ENCODE measurements at places on chromosomes 1 and 21. TPM values are rescaled to one million over a fixed set of nuclear protein-coding genes. Genes with fewer than 3 reads are reported as not detected.
A peak's percentile ranks its signal among the peaks of the same experiment; 100 is the strongest.

- DNase-seq = no peak
Observed at GRCh38 chr1:162535501-162535900, 26.0 kb upstream of the UAP1 start.

GRCh38 chr1:192809307-192810252 is 741 bp downstream of the RGS2 start:
- peak; percentile 35 for DNase-seq

DNA sequence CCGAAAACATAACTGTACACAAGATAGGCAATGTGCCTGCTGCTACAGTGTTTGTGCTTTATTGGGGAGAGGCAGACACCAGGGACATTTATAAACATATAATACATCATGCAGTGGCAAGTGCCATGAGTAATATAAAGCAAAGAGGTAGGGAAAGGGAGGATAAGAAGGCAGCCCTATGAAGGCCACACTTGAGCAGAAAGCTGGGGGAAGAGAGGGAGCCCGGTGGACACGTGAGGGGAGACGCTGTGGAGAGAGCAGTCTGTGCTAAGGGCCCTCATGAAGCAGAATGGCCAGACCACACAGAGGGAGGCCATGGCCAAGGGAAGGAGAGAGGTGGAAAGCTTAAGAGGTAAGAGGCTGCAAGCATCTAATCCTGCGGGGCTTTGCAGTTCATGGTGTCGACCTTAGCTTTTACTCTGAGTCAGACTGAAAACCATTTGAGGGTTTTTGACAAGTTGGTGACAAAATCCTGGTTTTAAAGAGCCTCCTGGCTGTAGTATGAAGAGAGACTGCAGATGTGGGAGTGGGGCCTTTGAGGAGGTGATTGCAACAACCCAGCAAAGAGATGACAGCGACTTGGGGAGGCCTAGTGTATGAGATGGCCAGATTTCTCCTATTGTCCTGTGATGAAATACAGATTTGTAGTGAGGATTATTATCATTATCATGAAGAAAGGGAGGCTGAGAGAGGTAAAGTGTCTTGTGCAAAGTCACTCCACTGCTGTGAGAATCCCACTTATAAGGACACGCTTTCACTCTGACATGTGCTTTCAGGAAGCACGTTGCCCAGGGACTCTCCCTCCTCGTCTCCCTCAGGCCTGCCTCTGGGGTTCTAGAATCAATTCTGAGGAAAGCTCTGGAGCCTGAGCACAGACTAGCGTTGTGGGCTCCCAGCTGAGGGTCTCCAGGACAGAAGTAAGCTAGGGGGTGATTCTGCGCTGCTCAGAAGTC is 192.9 kb downstream of the RHOU start:
- no peak for DNase-seq

DNA sequence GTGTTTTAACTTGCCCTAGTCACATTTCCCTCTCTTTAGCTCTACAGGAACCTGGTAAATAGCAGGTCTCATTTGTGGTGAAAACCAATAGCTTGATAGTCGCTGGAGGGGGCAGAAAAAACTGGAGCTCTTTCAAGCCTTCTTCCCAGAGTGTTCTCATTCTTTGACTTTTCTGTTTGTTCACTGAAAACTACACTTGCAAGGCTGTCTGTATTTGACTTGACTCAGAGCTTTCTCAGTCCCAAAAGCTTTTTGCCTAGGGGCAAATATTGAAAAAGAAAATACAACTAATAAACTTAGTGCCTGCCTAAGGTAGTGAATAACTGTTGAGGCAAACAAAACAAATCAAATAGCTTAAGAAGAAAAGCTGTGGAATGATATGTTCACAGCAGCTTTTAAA is 217.1 kb upstream of the CHRM3 start:
- no peak for DNase-seq

DNA sequence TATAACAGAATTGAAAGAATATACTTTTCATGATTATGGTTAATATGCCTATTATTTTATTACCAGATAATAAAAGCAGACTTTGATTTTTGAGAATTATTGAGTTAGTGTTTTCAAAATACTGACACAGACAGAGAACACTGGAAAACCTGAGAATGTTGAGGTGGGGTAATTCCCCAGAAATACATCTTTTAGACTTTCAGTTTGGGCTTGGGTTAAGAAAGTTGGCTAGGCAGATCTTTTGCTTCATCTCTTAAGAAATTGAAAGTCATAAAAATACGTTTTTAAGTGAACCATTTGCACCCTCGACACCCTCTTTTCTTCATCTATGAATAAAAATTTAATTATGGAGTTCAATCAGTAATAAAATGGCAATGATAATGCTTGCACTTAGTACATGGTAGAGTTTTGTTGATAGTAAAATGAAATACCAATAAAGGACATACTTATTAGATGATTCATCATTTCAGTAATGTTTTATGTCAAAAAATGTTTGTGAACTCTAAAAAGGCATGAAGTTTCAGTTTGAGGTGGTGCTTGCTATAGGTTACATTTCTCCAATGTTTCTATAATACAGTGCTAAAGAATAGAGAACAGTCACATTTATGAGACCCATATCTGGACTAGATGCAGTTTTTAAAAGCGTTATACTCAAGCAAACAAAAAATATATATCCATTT is 1.9 kb upstream of the SAMSN1 start:
- DNase-seq = no peak

DNA sequence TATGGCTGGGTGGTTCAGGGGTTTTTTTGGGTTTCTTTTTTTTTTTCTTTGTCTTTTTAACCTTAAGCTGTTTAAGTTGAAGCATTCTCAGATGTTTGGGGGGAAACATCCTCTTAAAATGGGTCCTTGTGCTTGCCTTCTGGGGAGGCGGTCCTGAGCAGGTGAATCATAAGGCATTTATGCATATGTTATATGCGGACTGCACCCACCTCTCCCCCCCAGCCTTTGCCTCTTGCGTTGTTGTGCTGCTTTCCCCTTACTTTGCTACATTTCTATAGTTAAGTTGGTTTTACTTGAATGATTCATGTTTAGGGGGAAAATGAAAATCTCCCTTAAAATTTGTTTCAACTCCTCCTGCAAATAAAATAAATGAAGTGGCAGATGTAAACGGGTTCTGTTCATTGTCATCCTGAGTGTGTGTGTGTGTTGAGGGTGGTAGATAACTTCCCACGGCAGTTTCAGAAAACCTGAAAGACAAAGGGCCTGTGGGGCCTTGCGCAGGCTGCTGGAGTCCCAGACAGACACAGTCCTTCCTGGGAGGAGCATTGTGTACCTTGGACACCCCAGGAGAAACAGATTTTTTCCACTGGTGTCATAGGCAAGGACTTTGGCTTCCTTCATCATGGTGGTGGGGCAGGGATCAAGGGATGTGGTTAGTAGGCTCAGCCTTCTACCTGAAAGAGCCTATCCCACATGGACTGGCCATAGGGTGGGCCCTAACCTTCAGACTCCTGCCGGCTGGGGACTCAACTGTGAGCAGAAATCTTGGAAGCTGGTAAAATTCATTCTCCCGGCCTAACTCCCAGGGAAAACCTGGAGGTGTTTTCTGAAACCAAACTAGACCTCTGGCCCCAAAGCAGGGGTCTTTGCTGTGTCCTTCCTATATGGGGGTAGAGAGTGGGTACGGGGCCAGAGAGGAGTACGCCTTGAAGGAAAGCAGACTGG is 926 bp upstream of the SH3D21 start:
- DNase-seq = no peak

GRCh38 chr1:245901037-245901436 is 606.0 kb downstream of the SMYD3 start:
- no peak for DNase-seq

- no peak for DNase-seq
Observed at GRCh38 chr1:45297666-45298356, 28.9 kb upstream of the HPDL start.

DNA sequence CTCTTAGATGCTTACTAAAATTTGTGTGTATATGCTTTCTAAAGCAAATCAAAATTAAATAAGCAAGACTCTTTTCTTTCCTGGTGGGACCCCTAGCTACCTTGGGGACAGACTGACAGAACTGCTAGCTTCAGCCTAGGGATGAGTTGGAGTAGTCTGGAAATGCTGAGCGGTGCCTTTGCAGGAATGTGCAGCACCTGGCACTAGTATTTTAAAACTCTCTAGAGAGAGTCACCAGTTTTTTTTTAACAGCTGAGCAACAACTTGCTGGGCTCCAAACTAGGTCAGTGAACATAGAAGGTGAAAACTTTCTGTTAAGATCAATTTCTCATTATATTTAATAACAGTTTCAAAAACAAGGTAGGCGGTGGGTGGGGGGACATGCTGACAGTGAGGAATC is 56.8 kb downstream of the NUF2 start:
- no peak for DNase-seq

GRCh38 chr21:38293113-38293512 is 36.3 kb downstream of the KCNJ15 start:
- no peak for DNase-seq

DNA sequence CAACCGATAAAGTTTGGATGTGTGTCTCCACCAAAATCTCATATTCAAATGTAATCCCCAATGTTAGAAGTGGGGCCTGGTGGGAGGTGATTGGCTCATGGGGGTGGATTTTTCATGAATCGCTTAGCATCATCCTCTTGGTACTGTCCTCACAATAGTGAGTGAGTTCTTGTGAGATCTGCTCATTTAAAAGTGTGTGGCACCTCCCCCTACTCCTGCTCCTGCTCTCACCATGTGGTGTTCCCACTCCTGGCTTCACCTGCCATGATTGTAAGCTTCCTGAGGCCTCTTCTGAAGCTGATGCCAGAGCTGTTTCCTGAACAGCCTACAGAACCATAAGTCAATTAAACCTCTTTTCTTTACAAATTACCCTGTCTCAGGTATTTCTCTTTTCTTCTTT is 28.2 kb upstream of the PRDX6 start:
- no peak for DNase-seq

GRCh38 chr1:39214998-39215873 is 10.7 kb downstream of the MACF1 start:
- peak; percentile 40 for DNase-seq

DNA sequence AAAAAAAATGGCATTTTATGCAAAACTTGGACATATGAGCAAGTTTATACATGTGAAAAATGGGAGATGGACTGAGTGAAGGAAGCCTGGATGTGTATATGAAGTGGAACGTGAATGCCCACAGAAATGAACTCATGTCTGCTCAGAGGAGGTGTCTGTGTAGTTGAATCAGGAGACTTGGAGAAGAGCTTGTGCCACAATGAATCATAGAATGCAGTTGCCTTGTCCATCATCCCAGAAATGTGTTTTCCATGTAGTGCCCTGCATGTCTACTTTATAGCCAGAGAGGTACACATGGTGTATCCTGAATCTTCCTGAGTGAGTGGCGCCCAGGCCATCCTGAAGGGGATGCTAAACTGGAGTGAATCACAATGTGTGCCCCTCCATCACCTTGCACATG is 2.6 kb upstream of the ILDR2 start:
- DNase-seq = no peak

- no peak for DNase-seq
Observed at GRCh38 chr1:205594846-205595245, 37.0 kb downstream of the ELK4 start.

DNA sequence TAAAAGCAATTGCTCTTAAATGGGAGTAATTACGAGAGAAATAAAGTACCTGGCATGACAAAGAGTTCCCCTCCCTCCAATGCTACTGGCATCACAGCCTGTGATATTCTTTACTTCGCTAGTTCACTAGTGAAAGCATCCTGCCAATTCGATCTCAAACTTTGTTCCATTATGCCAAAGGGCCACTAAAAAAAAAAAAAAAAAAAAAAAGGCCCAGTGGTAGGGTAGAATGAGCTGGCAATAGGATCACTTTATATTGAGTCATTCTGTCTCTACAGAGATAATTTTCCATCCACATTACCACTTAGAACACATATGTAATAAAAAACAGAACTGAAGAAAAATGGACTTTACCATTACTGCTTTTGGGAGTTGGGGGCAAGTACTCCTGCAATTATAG is 11.2 kb downstream of the PUM1 start:
- DNase-seq = no peak

DNA sequence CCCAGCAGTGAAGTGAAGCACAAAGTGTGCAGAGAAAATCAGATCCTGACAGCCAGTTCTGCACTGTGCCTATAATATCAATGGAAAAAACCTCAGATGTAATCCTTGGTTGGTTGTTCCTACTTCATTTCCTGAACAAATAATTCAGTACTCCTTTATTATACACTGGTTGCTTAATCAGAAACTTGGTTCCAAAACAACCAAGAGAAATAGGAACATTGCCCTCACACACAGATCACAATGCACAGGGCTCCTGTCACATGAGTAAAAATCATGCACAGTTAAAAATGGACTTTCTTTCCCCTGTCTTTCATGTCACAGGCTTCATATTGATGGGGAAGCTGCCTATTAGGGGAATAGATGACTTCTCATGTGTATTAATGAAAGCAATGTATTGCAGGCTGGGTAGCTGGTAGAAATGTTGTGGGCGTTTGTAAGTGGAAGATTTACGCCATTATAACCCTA is 9.7 kb downstream of the DNASE2B start:
- no peak for DNase-seq

GRCh38 chr1:229714964-229715603 is 89.0 kb downstream of the URB2 start:
- DNase-seq = no peak

GRCh38 chr1:107724648-107725047 is 240.3 kb downstream of the VAV3 start:
- DNase-seq = no peak

DNA sequence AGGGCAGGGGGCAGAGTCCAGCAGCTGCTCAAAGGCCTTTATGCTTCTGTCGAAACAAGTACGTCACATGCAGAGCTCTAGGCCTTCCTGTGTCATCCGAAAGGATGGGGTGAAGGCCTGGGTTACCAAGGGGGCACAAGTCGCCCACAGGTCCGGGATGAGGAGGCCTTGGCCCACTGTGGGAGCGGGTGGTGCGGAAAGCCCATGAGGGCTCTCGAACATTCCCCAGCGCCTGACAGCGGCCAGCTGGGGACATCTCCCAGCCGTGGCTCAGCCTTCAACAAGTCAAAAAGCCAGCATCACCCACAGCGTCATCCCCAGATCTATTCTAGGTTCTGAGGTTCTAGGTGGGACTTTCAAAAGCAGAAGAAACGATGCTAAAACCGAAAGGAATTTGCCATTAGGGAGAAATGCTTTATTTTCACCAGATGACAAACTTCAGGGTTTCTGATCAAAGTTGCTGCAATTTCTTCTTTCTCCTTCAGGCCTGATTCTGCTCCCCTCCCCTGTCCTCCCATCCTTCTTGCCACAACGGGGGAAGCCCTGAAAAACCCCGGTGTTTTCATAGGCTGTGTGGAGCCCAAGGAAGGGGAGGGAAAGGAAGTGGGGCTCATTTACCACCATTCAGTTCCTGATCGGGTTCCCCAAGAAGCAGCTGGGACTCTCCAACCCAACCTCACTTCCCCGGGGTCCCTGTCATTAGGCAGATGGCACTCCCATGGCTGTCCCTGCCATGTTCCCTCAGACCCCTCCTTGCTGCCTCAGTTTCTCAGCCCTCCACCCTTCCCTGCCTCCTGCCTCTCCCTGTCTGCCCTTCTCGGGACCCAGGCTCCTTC is 17.6 kb downstream of the GPR137B start:
- DNase-seq = no peak

GRCh38 chr1:107328087-107328486 is 187.2 kb downstream of the NTNG1 start:
- no peak for DNase-seq

GRCh38 chr1:227280836-227281235 is 37.5 kb downstream of the CDC42BPA start:
- no peak for DNase-seq

The PIGM gene
- 1.6 TPM for polyA plus RNA-seq

The FCRL1 gene
- not detected for polyA plus RNA-seq

The PLEKHG5 gene
- polyA plus RNA-seq = 18.5 TPM

The PTPRC gene
- 0.65 TPM for polyA plus RNA-seq

The DIO1 gene
- polyA plus RNA-seq = not detected

The MTARC1 gene
- polyA plus RNA-seq = 11.2 TPM

The NUDT4B gene
- polyA plus RNA-seq = 46.1 TPM

The DNALI1 gene
- polyA plus RNA-seq = 1.9 TPM
